Spleen (tissue), 13 donors: ENCODE measurements at places on chromosomes 1 and 21. TPM values are rescaled to one million over a fixed set of nuclear protein-coding genes. Genes with fewer than 3 reads are reported as not detected.

Gene MCOLN2
- polyA plus RNA-seq = 32.8 TPM

Gene KRTAP13-3
- not detected for polyA plus RNA-seq

Gene KCNJ9
- not detected for polyA plus RNA-seq

Gene TFF2
- polyA plus RNA-seq = not detected

Gene TSHB
- not detected for polyA plus RNA-seq

Gene KISS1
- polyA plus RNA-seq = not detected

Gene LRRC7
- 0.10 TPM for polyA plus RNA-seq

Gene GBP6
- 0.26 TPM for polyA plus RNA-seq

Gene TIAM1
- polyA plus RNA-seq = 2.1 TPM

Gene CA6
- polyA plus RNA-seq = 0.11 TPM

Gene HAO2
- polyA plus RNA-seq = not detected

Gene PDZK1IP1
- polyA plus RNA-seq = 8.3 TPM

Gene FOXD2
- polyA plus RNA-seq = 0.09 TPM

Gene GUCA2B
- polyA plus RNA-seq = not detected

Gene TNFRSF25
- polyA plus RNA-seq = 102 TPM

Gene IL20
- not detected for polyA plus RNA-seq

Gene SYCP1
- not detected for polyA plus RNA-seq

Gene SYTL1
- 208 TPM for polyA plus RNA-seq

Gene SPRR5
- not detected for polyA plus RNA-seq

Gene OPRD1
- not detected for polyA plus RNA-seq

Gene S100A1
- 39.7 TPM for polyA plus RNA-seq

Gene FAM3B
- 1.4 TPM for polyA plus RNA-seq

- DNase-seq = peak; percentile 86
These were observed 1.4 kb upstream of the USP1 start for GRCh38 chr1:62435231-62436038.

GRCh38 chr1:210527091-210527490 lies 198.4 kb downstream of the HHAT start:
- no peak for DNase-seq

- peak; percentile 85 for DNase-seq
These were observed 15.7 kb upstream of the PDXK start for GRCh38 chr21:43703035-43703880.

GRCh38 chr1:226351709-226352108 lies 42.7 kb upstream of the LIN9 start:
- DNase-seq = no peak

- no peak for DNase-seq
These were observed 18.1 kb upstream of the ENAH start for GRCh38 chr1:225670806-225671733.

DNA sequence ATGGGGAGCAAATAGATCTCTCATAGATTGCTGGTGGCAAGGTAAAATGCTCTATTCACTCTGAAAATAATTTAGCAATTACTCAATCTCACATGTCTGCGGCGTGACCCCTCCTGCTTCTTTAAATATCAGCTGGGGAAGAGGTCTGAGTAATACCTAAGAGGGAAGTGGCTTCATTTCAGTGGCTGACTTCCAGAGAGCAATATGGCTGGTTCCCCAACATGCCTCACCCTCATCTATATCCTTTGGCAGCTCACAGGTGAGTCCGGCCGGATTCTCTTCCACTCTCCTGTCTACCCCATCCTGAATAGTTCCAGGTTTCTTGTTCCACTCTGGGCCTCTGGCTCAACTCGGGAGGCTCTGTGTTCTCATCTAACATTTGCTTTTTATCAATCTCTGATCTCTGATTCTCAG lies at the start of gene SLAMF7:
Gene SLAMF7 (plus strand): TSS at position 150 of the 414 bp plus-strand sequence. CDS start 55 bp downstream, at position 205.
- no peak for DNase-seq

DNA sequence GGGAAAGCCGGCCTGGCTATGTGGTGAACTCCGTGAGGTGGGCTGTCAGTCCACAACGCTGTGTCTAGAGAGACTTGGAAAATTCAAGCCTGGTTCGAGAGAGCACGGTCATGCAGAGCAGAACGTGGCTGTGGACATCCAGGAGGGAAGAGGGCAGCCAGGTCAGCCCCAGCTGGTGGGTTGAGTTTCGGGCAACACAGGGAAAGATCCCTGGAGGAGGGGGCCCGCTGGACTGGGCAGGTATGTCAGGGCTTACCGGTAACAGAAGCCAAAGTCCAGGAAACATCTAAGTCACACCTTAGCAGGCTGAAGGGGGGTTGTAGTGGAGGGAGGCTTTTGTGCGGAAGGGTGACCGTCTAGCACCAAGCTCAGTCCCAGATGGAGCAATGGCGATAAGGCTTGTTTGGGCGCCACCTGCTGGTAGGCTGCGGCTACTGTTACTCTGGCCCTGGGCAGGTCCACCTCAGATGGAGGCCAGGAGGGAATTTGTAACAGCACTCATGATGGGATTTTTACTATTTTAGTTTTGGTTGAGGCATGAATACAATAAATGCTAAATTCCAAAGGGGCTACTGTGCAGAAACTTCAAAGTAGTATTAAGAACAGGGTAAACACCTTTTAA lies 143.3 kb upstream of the ZNF644 start:
- DNase-seq = peak; percentile 91

- no peak for DNase-seq
These were observed 1.0 kb downstream of the MRAP start for GRCh38 chr21:32299695-32300094.

GRCh38 chr1:245317217-245317616 lies 162.4 kb downstream of the KIF26B start:
- DNase-seq = no peak

- peak; percentile 47 for DNase-seq
These were observed 154.5 kb downstream of the ACTL8 start for GRCh38 chr1:17909634-17910033.

- DNase-seq = no peak
These were observed 173.2 kb downstream of the SMYD3 start for GRCh38 chr1:246333855-246334254.

DNA sequence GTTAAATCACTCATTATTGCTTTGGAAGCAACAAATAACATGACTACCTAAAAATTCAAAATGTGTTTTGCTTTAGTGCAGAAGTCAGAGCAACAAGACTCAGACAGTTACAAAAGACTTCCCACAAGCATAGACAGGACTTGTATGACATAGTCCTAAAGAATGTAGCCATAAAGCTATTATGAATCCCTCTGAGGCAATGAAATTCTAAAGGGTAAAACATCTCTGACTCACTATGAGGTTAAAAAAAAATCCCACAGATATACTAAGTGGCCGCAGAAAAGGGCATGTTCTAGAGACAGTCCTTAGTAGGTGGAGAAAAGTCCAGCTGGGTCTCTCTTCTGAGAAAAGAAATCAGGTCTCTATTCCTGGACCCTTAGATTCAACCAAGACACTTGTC lies 4.9 kb downstream of the PRKAB2 start:
- no peak for DNase-seq

DNA sequence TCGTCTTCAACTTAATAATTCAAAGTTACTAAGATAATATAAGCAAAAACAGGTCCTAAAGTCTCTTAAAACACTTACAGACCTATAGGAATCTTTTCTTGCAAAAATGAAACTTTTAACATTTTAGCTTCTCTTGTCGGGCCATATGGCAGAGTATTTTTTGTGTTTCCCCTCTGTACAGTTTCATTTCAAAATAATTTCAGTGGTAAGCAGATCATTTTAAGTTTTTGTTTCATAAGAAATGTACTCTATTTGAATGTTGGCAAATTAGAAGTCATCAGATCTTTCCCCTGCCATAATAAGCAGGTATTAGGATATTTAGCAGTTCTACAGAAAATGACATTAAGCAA lies 37.9 kb downstream of the RGL1 start:
- DNase-seq = no peak

DNA sequence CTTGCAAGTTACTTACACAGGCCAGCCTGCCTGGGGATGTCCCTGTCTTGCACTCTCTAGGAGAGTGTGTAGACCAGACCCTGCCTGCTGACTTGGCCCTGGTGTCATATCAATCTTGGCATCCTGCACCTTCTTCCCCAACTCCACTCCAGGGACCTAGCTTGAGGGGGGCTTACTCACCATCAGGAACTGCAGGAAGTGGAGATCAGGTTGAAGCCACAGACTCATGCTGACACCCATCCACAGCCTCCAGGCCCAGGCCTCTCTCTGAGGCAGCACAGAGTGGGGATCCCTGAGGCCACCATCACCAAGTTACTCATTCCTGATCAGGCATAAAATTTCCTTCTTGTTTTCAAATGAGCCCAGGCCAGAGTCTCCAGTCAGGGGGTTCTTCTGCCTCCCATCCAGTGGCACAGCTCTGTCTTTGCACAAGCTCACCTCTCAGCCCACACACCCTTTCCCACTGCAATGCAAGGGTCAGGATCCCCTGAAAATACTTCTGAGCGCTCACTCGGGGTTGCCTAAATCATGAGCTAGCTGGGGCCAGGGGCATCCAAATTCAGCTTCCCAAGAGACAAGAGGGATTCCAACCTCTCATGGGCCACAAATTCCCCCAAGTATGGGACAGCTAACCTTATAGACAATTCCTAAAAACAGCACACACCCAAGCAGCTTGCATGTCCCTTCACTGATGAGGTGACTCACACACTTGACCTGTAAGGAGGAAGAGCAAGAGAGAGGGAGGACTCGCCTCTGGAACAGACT lies 33.5 kb downstream of the CSMD2 start:
- DNase-seq = no peak

DNA sequence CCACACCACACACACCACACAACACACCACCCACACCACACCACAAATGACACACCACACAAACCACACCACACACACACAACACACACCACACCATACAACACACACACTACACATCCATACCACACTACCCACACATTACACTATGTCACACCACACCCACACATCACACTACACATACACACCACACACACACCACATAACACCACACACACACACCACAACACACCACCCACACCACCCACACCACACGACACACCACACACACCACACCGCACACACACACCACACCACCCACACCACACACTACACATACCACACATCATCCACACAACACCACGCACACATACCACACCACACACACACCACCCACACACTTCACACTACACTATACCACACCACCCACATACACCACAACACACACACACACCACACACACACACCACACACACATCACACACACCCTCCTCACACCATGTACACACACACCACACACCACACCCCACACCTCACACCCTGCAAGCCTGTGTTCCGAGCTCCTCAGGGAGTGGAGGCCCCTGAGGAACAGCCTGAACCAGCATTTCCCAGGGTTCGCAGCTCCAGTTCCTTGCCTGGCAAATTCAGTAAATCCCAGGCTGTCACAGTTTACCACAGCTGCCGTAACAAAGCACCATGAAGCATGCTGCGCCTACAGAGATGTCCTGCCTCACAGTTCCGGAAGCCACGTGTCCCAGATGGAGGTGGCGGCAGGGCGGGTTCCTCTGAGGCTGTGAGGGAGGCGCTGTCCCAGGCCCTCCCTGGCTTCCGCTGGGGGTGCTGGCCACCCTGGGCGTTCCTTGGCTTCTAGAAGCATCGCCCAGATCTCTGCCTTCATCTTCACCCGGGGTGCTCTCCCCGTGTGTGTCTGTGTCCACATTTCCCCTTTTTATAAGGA lies 69.8 kb upstream of the ATP5PO start:
- DNase-seq = no peak

- DNase-seq = no peak
These were observed 151.7 kb downstream of the PCP4 start for GRCh38 chr21:40018871-40019475.

- DNase-seq = no peak
These were observed 158.4 kb downstream of the SEC16B start for GRCh38 chr1:177811429-177811828.

DNA sequence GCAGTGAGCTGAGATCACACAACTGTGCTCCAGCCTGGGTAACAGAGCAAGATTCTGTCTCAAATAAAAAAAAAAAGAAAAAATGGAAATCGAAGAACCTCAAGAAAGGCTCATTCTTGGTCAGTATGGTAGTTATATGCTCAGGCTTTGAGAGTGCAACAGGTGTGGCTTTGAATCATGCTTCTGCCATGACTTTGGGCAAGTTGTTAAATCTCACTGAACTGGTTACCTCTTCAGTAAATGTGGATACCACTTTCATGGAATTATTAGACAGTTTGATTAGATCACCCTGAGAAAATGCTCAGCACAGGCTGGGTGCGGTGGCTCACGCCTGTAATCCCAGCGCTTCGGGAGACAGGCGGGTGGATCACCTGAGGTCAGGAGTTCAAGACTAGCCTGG lies 12.8 kb downstream of the TRNAU1AP start:
- DNase-seq = no peak

DNA sequence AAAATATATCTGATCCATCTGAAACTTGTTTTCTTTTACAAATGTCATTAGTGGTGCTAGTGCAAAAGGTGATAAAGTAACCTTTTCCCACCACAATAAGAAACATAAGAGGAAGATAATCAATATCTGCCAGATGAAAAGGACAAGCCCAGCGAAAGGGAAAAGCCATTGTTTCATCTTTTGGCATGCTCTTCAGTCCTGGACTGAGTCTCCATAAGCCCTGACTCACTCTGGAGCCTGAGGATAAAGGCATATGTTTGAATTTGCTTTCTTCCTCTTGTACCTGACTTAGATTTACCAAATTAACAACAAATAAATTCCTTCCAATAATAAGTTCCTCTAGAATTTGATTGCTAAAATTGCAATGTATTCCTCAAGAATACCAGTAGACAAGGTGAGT lies 13.6 kb downstream of the DNAJC11 start:
- DNase-seq = no peak

DNA sequence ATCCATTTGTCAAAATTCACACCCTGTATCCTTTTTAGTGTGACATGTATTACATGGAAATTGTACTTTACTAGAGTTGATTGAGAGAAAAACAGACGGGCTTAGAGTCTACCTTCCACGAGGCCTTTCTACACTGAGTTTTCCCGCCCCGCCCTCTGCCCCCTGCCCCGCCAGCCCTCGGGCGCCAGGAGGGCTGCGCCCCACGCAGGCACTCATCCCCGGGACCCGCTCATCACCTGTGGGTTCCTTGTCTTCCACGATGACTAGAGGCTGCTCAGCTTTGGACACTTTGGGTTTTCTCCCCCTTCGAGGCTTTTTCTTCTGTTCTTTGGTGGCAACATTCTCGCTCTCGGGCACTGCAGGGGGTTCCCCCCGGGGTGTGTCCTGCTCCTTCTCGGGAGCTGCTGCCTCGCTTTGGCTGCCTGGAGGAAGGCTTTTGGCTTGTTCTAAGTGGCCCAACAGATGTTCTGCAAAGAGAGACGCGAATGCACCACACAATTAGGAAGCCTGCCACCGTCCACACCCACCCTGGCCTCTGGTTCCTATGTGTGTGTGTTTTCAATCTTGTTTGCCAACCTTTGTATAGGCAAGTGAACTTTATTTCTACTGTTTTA lies 39.6 kb downstream of the PRDM15 start:
- peak; percentile 31 for DNase-seq

- no peak for DNase-seq
These were observed 76.9 kb downstream of the ZC3H11B start for GRCh38 chr1:219536038-219536437.

- no peak for DNase-seq
These were observed 61.7 kb downstream of the GPR137B start for GRCh38 chr1:236204039-236204438.
